Chondrocyte (in vitro differentiated cells): ENCODE measurements at places on chromosomes 16 and 17. TPM values are rescaled to one million over a fixed set of nuclear protein-coding genes. Genes with fewer than 3 reads are reported as not detected.

DNA sequence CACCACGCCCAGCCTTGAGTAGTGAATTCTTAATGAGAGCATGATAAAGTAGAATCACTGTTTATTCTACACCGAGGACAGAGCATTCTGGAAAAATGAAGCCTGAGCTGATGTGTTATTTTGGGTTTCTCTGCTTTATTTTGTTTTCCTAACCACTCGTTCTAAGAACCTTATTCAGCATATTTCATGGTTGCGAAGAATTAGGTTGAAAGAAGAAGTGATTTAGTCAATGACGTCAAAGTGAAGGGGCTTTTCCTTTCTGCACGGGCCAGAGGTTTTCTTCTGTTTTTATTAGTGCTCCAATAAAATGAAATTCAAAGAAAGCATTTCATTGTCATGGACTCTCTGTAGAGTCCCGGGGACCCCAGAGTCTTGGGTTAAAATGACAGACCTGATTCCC is 178.5 kb downstream of the MAF start:
- DNase-seq = no peak

- DNase-seq = no peak
Observed at GRCh38 chr17:17603178-17603894, 11.8 kb upstream of the PEMT start.

- DNase-seq = no peak
Observed at GRCh38 chr16:68283346-68283745, 19.0 kb downstream of the SLC7A6 start.

The ACSM3 gene
- total RNA-seq = 0.48 to 2.0 TPM (median 1.9 TPM) in 3 replicates

- DNase-seq = no peak
Observed at GRCh38 chr17:48011405-48012150, 26.0 kb downstream of the COPZ2 start.

- DNase-seq = no peak
Observed at GRCh38 chr17:75191584-75191983, 8.8 kb upstream of the SUMO2 start.

The MPP2 gene
- 7.0 to 7.8 TPM (median 7.5 TPM) in 3 replicates for total RNA-seq

The OR1A1 gene
- total RNA-seq = not detected in 3 replicates

DNA sequence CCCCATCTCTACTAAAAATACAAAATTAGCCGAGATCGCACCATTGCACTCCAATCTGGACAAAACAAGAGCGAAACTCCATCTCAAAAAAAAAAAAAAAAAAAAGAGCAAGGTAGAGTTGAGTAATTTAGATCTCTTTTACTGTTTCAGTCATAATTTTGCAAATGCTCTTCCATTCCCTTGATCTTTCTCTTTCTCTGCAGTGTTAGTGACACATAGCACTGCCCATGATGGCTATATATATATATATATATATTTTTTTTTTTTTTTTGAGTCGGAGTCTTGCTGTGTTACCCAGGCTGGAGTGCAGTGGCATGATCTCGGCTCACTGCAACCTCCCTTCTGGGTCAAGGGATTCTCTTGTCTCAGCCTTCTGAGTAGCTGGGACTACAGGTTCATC is 12.2 kb upstream of the PHOSPHO1 start:
- DNase-seq = no peak

DNA sequence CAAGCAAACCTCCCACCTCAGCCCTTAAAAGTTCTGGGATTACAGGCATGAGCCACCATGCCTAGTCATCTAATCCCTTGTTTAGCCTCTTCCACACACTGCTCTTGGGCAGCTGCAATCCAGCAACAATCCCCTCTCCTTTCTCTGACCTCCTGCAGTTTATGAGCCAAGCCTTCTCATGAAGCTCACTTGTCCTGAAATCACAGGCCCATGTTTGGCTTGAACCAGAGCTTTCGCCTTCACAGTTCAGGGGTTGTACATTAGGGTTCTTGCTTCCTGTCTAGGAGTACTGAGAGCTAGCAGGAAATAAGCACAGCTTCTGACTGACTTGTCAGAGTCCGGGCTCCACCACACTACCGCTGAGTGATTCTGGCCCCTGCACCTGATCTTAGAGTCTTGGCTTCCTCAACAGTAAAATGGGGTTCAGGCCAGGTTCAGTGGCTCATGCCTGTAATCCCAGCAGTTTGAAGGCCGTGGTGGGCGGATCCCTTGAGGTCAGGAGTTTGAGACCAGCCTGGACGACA is 16.3 kb downstream of the ERAL1 start:
- DNase-seq = no peak

GRCh38 chr17:29116804-29117753 is 63.1 kb downstream of the MYO18A start:
- no peak for DNase-seq

The MT2A gene
- total RNA-seq = 160 to 407 TPM (median 183 TPM) in 3 replicates

DNA sequence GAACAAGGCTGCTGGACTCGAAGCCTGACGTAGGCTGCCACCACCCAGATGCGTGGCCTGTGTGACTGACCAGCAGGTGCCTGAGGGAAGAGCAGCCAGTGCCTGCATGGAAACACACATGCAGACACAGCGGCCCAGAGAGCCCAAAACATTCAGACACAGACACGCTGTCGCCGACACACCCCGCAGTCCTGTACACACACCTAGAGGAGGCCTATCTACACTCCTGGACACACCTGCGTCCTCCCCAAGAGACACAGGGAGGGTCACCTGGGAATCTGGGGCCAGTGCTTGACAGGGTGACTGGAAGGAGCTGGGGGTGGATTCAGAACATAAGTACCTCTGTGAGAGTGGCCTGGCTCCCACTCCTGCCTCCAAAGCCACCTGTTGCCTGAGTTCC is 6.1 kb upstream of the TSPOAP1 start:
- DNase-seq = peak; percentile 72

DNA sequence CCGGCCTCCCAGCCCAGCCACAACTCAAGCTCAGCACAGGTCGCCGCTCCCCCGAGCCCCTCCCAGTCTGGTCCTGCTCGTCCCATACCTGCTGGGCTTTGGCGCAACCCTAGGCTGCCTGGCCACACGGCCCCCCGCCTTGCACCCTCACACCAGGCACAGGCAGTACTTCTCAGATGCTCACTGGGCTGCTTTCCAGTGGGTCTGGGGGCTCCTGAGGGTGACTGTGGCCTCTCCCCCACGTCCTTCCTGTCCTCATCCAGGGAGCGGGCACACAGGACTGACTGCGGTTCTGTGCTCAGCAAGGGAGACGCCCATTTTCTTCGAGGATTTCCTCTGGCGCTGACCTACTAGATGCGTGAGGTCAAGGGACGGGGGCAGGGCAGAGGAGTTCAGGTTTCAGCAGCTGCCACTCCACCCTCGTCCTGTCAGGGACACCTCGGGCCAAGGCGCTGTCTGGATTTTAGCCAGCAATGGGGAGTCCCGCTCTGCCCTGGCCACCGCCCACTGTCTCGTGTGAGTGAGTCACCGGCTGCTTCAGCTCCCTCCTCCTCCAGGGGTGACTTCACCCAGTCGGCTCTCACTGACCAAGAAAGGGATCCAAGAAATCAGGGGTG is 115.8 kb downstream of the NPIPB11 start:
- no peak for DNase-seq

The GPRC5C gene
- total RNA-seq = 18.0 to 47.8 TPM (median 47.0 TPM) in 3 replicates

DNA sequence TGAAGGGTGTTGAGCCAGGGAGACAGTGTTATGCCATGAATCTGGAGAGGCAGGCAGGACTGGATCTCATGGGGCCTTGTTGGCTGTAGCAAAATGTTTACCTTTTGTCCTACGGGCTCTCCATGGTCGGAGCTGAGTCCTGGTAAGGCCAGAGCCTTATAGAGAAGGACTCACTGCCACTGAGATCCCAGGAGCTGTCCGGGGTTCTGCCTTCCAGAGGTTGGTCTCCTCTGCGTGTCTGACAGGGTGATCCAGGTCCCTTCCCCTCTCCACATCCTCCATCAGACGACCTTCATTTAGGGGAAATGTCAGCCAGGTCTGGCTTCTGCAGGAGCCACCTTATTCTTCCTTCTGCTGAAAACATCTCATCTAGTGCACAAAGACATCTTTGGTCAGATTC is 285.2 kb upstream of the N4BP1 start:
- no peak for DNase-seq

DNA sequence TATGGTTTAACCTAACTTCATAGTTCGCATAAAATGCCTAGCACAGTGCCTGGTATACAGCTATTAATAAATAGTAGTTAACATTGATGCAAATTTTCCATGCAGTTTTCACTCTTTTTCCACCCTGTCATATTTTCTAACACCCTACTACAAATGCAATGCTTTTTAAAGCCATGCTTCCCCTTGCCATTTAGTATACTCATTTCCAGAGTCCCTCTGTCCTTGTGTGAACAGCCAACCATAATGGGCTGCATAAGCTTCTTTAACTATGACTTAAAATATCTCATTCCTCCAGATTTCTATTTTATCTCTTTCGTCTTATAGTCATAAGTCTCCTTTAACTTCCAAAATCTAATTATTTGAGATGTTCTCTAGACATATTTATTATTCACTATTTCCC is 284.1 kb downstream of the GRIN2A start:
- DNase-seq = no peak

- no peak for DNase-seq
Observed at GRCh38 chr17:76793775-76794174, 55.9 kb downstream of the MFSD11 start.

The GAST gene
- not detected in 3 replicates for total RNA-seq
